ENCODE measurements at places on chromosomes 2 and 18.

DNA sequence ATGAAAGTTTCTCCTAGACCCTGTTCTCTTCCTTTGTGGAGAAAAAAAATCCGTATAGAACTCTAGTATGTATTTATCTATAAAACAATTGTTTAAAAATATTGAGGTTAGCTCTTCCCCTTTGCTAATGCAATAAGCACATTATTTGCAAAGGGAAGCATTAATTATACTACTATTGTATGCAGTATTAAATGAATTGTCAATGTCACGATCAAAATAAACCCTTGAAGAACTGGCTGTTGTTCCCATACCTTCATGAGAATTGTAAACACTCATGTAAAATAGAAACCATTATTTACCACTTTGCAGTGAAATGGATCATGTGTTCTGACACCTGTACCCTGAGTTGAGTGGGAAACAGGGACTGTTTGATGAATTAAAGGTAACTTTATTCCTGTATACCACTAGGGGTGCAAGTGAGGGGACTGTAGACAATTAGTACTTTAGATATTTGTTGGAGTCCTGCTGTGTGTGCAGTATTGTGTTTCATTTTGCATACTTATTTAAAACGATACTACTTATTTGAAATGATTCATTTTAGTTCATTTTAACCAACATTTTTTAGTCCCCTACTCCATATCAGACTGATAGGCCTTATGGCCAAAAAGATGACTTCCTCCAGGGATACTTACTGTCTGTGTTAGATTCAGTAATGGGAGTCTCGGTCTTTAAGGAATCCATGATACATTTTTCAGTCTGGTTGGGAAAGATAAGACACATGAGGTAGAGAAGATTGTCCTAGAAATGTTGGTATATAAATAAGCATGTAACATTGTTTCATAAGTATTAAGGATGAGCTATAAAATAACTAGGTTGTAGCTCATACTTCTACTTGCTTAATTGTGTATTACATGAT is 7.9 kb downstream of the PKP4 start:
- peak; percentile 42 for ATAC-seq

- peak; percentile 33 for ATAC-seq
Measured at GRCh38 chr18:9866627-9867026, 19.1 kb upstream of the TXNDC2 start.

DNA sequence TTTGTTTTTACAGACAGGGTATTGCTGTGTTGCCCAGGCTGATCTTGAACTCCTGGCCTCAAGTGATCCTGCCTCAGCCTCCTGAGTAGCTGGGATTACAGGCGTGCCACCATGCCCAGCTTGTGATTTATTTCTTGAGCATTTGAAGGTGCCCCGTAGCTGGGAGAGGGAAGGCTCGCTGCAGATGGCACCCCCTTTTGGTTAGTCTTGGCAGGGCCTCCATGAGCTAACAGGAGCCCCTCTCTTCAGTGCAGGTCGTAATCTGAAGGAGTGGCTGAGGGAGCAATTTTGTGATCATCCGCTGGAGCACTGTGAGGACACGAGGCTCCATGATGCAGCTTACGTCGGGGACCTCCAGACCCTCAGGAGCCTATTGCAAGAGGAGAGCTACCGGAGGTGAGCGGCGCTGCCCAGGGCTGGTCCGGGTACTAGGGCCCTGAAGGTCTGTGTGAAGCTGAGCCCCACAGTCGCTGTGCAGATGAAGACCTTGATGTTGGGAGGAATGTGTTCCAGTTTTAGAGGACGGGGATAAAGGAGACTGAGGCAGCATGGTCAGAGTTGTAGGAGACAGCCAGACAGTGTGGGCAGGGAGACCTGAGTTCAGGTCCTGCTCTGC is 6.7 kb downstream of the ASB1 start:
- no peak for ATAC-seq

GRCh38 chr18:79509536-79509930 is 113.8 kb downstream of the NFATC1 start:
- ATAC-seq: no peak

DNA sequence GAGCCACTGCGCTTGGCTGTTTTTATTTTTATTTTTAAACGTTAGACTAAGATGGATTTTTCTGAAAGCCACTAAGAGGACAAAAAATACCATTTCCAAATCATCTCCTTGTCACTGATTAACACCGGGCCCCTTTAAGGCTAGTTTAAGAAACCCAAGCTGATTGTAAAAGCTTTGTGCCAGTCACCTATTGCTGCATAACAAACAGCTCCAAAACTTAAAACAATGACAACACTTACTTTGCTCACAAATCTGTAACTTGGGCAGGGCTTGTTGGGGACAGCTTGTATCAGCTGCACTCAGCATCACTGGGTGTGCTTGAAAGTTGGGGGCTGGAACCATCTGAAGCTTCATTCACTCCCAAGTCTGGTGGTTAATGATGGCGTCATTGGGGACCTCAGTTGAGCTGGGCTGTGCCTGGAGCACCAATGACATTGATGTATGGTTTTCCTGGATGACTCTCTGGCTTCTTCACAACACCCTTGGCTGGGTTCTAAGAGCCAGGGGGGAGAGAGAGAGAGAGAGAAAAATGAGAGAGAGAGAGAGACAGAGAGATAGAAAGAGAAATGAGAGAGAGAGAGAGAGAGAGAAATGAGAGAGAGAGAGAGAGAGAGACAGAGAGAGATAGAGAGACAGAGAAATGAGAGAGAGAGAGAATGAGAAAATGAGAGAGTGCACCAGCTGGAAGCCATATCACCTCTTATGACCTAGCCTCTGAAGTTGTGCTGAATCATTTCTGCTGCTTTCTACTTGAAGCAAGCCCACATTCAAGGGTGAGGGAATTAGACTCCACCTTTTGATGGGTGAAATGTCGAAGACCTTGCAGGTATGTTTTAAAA is 26.0 kb upstream of the ATG16L1 start:
- ATAC-seq: no peak

GRCh38 chr2:98715812-98716451 is 15.0 kb downstream of the MGAT4A start:
- no peak for ATAC-seq

- ATAC-seq: peak; percentile 36
Measured at GRCh38 chr18:3710712-3711301, 260.8 kb downstream of the TGIF1 start.

- no peak for ATAC-seq
Measured at GRCh38 chr2:12928775-12929401, 212.2 kb downstream of the TRIB2 start.

DNA sequence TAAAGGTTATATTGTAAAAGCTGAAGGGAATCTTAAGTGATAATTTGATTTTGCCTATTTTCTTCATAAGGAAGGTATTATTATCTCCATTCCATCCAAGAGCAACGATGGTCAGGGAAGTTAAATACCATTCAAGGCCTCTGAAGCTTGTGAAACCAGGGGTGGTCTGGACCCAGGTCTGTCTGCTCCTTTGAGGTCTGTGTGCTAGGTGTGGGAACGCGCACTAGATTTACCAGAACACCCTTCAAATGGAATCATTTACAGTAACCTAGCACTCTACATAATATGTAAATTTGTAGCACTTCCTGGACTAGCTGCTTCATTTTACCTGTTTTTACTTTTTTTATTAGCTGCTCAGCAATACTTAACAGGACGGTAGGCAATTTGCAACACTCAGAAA is 6.4 kb upstream of the TRIB2 start:
- ATAC-seq: no peak

DNA sequence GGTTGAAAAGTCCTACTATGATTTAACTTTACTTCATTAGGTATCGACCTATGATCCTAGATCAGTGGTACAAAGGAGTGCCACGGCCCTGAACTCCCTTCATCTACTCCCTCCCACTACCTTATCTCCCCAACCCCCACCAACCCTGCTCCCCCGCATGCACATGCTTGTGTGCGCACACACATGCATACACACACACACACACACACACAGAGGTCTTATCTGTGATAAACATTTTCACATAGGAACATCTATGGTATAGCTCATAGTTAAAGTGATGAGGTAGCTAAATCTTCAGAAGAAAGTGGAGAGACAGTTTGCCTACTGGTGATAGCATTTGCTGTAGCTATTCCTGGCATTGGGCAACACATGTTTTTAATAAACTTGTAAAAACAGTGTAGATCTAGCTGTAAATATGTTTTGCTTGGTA is 471.3 kb downstream of the ZEB2 start:
- no peak for ATAC-seq

DNA sequence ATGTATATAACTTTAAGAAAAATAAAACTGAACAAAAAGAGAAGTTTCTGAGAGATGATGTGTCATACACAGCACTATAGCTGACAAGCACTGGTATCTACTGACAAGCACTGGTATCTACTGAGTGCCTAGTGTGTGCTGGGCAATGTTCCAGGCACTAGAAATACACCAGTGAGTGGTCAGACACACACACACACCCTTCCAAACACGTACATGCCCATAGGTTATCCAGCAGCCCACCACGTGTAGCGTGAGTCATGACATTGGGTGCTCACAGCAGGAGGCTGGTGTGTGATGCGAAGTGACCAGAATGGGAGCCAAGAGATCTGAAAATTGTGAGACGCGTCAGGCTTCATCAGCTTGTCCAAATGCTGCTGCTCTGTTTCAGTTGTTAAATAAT is 12.2 kb upstream of the GNAL start:
- ATAC-seq: no peak

DNA sequence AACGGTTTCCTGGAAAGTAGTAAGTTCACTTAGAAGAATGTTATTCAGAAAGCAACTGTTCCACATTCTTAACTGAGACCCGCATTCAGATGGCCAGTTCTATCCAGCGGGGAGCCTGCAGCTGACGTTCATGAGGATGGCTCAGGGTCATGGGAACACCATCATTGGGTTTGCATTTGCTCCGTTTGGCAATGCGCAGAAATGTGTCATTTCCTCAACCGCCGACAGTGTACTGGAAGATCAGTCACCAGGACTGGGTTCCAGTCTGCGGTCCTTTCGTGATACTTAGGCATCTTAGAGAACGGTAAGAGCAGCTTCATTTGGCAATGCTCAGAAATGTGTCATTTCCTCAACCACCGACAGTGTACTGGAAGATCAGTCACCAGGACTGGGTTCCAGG is 104.0 kb downstream of the DNER start:
- no peak for ATAC-seq

DNA sequence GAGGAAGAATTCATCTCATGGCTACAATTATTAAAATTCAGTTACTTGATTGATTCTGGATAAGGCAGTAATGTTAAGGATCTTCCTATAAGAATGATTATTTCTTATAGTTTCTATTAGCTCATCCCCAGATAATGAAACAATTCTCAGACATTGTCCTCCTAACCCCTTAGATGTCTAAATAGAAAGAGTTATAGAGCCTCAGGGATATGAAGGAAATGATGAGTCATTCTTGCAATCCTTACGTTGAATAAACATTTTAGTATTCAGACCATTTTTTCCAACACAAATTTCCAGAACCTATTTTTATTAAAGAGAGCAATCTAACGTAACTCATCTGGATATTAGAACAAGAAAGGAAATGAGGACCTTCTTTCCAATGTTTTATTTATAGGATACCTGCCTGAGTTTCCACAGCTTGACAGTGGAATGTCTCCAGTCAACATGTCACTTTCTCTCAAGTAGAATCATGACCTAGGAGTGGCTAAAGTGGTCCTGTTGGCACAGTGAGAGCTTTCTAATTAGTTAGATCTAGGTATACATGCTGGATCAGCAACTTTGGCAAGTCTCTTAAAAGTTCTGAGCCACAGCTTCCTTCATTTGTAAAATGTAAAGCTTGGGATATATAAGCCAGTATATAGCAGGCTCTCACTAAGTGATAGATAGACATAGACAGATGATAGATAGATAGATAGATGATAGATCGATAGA is 88.0 kb upstream of the RAB27B start:
- ATAC-seq: no peak

GRCh38 chr2:183079139-183079775 is 710 bp downstream of the DUSP19 start:
- ATAC-seq: no peak

DNA sequence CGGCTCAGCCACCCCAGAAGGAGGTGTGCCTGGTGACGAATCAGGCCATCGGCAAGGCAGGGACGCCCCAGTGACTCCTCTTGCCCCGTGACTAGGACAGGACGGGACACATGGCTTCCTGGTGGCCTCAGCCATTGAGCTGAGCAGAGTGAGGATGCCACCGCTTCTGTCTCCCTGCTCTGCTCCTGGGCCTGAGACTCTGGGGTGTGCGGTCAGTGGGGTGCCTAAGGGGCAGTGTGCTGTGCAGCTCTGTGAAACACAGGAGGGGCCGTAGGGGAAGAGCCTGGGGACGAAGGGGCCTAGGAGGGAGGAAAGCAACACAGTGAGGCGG is 24.3 kb downstream of the IGFBP5 start:
- peak; percentile 15 for ATAC-seq

DNA sequence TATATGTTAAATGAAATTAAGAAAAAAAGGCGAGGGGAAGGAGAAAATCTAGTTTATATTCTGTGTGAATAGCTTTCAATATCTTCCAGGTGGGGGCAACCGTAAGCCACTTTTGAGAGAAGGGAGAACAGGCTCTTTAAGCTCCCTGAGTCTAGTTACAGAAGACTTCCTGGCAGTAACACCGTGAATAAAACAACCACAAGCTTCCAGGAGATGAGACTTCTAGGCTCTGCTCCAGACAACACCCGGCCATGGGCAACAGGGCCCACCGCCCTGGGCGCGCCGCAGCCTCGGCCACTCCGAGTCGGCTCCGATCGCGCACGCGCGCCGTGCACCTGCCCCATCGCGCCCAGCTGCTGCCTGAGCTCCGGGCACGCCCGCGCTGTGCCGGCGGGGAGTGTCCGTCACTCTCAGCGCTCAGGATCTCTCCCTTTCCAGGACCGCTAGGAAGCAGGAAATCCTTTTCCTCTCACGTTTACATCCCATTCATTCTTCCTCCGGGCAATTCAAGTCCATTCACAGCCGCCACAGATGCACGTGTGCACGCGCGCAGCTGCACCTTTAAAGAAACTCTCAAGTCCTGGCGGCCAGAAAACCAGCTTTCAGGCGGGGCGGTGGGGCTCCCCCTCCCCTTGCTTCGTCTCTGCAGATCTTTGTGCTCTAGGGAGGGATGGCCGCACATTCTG is 19.4 kb upstream of the PAX3 start:
- ATAC-seq: peak; percentile 90

DNA sequence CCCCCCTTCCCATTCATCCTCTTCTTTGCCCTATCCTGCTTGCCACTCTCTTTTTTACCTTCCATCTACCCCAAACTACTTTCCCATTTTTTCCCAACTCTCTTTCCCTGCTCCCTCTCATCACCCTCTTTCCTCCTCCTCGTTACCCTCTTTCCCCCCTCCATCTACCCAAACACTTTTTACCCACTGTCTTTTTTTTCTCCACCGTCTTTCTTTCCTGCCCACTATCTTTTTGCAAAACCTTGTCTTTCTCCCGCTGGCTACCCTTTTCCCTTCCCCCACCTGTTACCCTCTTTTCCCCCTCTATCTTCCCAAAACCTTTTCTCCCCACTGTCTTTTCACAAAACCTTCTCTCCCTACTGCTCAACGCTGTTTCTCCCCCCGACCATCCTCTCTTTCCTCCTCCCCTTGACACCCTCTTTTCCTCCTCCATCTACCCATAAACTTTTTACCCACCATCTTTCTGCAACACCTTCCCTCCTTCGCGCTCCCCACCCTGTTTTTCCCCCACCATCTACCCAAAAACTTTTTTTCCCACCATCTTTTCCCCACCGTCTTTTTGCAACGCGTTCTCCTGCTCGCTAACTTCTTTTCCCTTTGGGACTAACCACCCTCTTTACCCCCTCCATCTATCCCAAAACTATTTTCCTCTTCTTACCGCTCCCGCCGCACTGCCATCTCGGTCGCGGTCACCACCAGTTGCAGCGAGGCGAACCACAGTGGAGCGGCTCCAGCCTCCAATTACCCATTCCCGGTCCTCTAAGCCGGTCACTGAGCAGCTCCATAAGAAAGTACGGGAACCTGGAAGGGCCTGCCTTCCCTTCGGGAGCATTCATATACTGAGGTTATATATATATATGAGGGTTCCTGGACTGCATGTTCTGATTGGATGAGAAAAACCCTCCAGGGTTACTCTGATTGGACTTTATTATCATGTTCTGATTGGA is 15.0 kb downstream of the CCDC74A start:
- no peak for ATAC-seq

Measured in esophagus mucosa (tissue), 1 donor.